Stimulated activated CD4-positive, alpha-beta T cell treated with anti-CD3 and anti-CD28 coated beads, TNF-alpha, amount 100 ng/mL, for 24 hours (primary cell): ENCODE measurements at places on chromosomes 4 and X.

GRCh38 chr4:13302876-13303275 lies 181.3 kb downstream of the RAB28 start:
- DNase-seq: no peak

DNA sequence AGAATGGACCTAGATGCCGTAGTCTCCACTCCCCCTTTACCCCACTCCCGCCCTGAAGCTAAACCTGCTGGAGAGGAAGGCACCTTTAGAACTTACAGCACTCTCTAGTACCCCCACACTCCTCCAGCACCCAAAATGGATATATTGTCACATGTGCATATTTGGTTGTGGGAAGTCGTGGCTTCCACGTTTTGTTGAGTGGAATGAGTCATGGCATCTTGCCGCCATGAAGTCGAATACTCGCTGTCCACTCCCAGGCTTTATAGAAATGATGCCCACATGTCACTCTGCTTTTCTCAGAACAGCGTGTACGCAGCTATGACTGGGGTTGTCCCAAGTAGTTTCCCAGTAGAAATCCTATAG lies 545 bp downstream of the ABCE1 start:
- peak; percentile 24 for DNase-seq

DNA sequence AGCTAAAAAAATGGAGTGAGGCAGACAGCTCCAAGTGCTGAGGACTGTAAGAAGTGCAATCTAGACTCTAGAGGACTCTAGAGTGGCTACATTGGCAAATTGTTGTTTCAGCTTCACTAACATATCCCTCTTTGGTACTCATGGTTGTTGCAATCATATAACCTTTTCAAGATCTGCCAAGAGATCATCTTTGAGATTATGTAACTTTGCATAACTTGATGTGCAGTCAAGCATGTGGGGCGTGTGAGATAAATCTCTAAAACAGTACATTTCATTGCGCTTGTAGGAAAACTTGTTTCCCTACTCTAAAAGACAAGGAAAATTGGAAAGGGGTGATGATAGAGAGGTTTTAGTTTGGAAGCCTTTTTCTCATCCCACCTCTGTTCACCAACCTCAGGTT lies 11.2 kb upstream of the BRS3 start:
- no peak for DNase-seq

- no peak for DNase-seq
Observed at GRCh38 chrX:46547857-46548256, 2.6 kb upstream of the ZNF674 start.

- DNase-seq: peak; percentile 4
Observed at GRCh38 chr4:176002007-176002613, 63.5 kb upstream of the WDR17 start.

GRCh38 chrX:31057691-31058090 lies 14.2 kb downstream of the FTHL17 start:
- DNase-seq: no peak

- no peak for DNase-seq
Observed at GRCh38 chrX:41121766-41122165, 36.5 kb downstream of the USP9X start.
